ENCODE measurements at places on chromosomes 6 and 20. TPM values are rescaled to one million over a fixed set of nuclear protein-coding genes. Genes with fewer than 3 reads are reported as not detected.

CFB gene
- total RNA-seq, result 24.3 TPM

PRL gene
- not detected for total RNA-seq

CLPSL2 gene
- not detected for total RNA-seq

ABHD16B gene
- total RNA-seq, result not detected

TBX18 gene
- total RNA-seq, result 2.4 TPM

ARFGEF3 gene
- 8.7 TPM for total RNA-seq

TMEM200A gene
- total RNA-seq, result 3.7 TPM

CCN5 gene
- total RNA-seq, result 0.10 TPM

WDR46 gene
- total RNA-seq, result 54.6 TPM

CTAGE9 gene
- not detected for total RNA-seq

Data from renal cortical epithelial cell (primary cell).